Activated B cell treated with CpG ODN at 0.5 μM for 24 hours (primary cell): ENCODE measurements at places on chromosomes 2 and 18.

DNA sequence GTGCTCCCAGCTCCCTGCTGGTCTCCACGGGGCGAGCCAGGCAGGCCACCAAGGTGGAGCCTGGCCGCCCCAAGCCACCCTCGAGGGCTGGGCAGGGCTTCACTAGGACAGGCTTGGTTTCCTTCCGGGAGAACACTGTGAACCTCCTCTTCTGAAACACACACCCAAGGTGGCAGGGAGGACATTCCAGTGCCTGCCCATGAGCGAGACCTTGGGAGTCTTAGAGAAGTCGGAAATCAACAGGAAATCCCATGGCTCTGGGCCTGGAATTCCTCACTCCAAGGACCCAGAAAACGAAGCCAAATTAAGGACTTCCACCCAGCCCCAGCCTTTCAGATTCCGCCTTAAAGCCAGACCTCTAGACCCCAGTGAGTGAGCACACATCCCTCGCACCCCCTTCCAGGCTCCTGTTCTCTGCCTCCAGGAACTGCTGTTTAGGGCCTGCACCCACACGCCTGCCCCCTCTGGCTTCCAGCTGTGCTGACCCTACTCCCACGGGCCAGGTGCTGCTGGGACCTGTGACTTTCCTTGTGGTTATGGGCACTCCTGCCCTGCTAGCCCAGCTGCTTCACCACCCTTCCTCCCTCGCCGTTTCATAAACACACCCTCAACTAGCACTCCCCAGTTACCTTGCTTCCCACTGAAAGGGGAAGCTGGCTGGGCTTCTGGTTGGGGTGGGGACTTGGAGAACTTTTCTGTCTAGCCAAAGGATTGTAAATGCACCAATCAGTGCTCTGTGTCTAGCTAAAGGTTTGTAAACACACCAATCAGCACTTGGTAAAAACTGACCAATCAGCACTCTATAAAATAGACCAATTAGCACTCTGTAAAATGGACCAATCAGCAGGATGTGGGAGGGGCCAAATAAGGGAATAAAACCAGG, 13.7 kb downstream of the GPR17 start:
- no peak for DNase-seq

GRCh38 chr2:172223601-172224054, 120.9 kb upstream of the DLX2 start:
- no peak for DNase-seq

GRCh38 chr2:37274359-37274965, 43.0 kb downstream of the NDUFAF7 start:
- no peak for DNase-seq

DNA sequence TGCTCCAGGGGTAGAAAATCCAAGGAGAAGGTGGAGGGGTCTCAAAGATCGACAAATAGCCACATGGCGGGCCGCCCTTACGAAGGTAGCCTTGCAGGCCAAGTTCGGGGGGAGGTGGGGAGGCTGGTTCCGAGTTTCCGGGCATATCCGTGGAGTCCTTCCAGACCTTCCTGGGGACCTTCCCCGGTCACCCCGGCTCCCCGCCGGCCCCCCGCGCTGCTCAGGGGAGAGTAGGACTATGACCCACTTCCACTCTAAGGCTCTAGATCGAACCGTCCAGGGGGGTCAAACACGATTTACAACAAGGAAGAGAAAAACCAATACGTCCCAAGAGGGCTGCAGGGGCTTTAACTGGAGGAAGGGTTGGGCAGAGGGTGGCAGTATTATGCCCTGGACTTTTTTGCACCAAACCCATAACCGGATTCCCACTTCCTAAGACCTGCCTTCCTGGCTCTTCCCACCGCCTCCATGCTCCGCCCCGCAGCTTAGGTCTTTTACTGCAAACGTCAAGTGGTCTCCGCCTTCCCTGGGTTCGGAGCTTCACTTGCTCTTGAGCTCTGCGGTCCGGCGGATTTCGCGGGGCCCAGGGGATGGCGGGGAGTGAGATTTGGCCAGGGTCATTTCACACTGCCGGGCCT, 779 bp upstream of the LYPD6 start:
- no peak for DNase-seq

- no peak for DNase-seq
These were observed 15.6 kb downstream of the CHMP1B start for GRCh38 chr18:11866764-11867163.

GRCh38 chr2:147657086-147658000, 187.5 kb upstream of the ACVR2A start:
- no peak for DNase-seq

DNA sequence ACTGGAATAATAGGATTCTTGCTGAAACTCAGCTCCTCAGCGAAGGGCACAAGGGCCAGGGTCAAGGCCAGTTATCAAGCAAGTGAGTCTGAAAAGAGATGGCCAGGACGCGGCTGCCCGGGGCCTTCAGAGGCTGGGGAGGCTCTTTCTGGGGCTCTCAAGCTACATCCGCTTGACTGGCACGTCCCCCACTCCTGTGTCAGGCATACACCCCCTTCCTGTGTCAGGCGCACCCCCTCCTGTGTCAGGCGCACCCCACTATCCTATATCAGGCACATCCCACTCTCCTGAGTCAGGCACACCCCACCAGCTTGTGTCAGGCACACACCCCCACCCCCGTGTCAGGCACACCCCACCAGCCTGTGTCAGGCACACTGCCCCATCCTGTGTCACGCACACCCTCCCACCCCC, 91.8 kb downstream of the TPO start:
- no peak for DNase-seq

DNA sequence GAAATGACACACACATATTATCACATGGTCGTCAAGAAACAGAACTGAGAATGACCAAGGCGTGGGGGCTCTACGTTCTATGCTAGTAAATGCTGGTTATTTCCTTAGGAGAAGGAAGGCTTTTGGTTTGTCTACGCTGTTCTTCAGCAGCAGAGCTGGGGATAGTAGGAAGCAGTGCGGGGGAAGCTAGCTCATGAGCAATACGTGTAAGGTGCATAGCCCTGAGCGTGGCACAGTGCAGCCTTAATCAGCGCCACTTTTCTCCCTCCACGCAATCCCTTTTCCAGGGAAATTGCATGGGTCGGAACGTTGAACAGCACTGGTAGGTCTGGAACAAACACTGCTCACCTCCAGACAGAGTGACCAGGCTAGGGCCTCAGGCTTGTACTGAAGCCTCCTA, 199.6 kb upstream of the FBXO11 start:
- no peak for DNase-seq

DNA sequence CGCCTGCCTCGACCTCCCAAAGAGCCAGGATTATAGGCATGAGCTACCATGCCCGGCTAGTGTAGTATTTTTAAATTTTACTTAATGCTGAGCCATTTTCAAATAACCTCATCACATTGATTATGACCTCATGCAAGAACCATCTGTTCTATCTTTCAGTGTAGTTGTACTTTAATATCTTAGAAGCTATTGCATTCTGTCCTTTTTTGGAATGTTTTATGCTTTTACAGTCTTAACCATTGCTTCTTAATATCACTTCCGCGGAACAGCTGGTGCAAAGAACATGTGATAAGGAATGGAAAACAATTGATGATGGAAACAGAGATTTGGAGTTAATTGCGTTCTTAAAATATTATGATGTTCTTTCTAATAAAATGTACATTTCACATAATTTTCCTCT, 2.7 kb downstream of the GEN1 start:
- no peak for DNase-seq

GRCh38 chr2:61419129-61419528, 51.8 kb downstream of the USP34 start:
- no peak for DNase-seq

DNA sequence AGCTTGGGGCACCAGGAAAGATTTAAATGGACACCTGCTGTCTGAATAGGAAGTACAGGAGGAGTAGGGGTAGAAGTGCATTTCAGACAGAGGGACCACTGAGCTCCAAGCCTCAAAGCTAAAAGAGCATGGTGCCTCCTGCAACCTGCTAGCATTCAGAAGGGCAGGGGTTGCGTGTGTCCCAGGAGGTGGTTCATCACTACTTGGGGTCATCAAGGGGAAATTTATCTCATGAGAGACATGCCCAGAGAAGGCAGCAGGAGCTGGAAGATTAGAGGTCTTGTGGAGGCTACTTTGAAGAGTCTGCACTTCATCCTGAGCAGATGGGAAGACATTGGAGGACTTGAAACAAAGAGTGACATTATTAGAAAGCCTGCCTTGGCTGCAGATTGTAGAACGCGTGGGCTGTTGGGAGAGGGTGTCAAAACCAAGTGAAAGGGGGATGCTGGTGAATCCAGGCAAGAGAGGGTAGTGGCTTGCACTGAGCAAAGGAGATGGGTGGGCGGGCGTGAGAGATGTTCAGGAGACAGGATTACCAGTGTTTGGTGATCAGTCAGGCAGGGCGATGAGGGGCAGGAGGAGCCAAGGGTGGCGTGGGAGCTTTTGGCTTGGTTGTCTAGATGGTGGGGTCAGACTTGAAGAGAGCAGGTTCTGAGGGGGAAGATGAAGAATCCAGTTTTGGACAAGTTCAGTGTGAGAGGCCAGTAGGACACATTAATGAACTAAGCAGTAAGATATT, 154.0 kb downstream of the DYSF start:
- DNase-seq: no peak

- DNase-seq: no peak
These were observed 32.5 kb downstream of the CFLAR start for GRCh38 chr2:201148434-201148990.

DNA sequence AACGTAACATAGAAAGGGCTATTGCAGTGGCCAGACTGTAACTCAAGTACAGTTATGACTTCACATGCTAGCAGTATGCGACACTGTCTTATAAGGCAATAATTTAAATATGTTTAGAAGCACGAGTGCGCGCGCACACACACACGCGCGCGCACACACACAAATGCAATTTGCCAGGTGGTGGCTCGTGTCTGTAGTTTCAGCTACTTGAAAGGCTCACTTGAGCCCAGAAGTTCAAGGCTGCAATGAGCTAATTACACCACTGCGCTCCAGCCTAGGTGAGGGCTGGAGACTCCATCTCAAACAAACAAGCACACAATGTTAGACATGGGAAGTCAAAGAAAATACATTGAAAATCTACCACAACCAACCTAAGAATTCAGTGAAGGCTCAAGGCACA, 103.7 kb downstream of the USP34 start:
- no peak for DNase-seq

DNA sequence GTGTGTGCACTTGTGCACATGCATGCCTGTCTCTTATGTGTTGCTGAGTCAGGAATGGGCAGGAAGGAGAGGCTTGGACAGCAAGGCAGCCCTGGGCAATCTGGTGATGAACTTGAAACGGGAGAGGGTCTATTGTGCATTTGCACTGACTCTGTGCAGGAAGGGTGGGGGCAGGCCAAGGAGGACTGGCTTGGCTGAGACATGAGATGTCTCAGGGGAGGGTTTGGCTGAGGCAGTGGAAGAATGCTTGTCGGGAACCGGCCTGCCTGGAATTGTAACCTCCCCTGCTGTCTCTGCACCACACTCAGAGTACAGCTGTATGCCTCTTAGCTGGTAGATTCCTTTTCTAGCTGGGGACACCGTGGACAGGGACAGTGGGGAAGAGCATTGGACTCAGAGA, 176.1 kb upstream of the TNP1 start:
- DNase-seq: no peak

GRCh38 chr2:134466141-134466540, 212.3 kb downstream of the MGAT5 start:
- DNase-seq: no peak

- DNase-seq: no peak
These were observed 496.2 kb downstream of the SATB2 start for GRCh38 chr2:198961547-198961946.

DNA sequence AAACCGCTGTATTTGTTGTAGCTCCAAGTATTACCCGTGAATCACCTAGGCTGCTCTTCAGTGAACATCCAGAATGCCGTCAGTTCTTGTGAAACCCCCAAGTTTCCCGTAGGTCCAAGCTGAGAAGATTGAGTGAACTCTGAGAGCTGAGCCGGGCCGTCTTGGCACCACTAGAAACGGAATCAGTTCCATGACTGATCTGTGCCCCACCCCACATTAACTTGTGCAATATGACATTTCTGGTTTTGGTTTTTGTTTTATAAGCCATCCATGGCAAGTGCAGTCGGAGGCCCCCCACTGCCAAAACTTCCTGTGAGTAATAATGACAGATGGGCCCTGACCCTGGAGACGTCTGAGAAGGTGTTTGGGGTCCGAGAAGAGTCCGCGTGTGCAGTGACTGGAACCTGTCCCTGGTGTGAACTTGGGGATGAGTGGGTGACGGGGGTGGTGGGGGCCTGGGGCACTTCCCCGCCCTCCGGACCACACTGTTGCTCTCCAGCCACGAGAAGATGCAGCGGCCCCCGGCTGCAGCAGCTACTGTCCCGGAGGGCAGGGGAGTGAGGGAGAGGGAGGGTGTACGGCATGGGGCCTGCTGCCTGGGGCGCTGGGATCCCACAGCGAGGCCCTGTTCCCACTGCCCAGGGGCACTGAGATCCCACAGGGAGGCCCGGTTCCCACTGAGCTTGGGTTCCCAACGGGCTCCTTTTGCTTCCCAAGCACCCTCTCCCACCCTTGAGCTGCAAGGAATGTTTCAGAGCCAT, 26.5 kb downstream of the NFATC1 start:
- no peak for DNase-seq

DNA sequence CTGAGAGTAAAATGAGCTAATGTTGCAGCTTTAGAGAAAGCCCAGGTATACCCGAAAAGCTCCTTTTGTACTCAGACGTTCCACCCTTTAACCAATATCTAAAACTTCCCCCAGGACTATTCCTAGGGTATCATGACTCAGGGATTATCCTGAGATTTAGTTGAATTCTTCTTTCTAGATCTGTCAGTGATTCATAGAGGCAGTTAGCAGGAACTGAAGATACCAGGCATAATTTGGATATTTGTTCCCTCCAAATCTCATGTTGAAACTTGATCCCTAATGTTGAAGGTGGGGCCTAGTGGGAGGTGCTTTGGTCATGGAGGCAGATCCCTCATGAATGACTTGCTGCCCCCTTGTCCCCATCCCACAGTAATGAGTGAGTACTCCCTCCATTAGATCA, 161.2 kb upstream of the LRP1B start:
- no peak for DNase-seq

DNA sequence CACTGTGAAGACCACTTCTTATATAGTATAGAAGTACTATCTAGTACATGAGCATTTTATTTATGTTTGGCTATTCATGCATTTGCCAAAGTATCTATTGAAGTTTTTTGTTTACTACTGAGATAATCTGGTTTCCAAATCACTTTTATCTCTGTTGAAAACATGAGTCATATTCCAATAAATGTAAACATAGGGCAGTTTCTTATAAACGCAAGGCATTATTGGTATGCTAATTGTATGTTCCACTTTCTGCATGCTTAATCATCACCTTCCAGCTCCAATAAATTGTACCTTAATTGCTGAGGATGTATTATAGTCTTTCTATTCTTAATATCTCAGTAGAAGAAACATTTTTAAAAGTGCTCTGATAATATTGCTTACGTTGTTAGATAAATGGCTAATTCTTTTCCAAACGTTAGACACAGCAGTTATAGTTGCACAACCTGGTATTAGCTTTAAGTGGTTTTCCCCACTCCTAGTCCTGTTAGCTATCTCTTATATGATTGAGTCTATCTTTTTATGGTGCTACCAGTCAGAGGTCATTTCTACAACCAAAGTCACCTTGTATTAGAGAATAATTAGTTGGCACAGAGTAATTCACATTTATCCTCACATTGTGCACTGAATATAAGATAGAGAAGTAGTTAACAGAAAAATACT, 17.2 kb downstream of the ITGA4 start:
- DNase-seq: no peak

- no peak for DNase-seq
These were observed 1293.7 kb upstream of the SLC39A10 start for GRCh38 chr2:194363295-194363694.

- DNase-seq: no peak
These were observed 106.9 kb downstream of the HDAC4 start for GRCh38 chr2:239293775-239294430.
